NCI-H1048 (cell line): ENCODE measurements at places on chromosomes 4 and X.

GRCh38 chr4:38233727-38234480 lies 273.7 kb downstream of the PTTG2 start:
- no peak for DNase-seq

GRCh38 chr4:95889662-95890061 lies 49.8 kb downstream of the PDHA2 start:
- no peak for DNase-seq

- DNase-seq: no peak
Observed at GRCh38 chr4:147828331-147828905, 96.5 kb downstream of the ARHGAP10 start.

- DNase-seq: no peak
Observed at GRCh38 chrX:19174401-19175025, 52.2 kb upstream of the ADGRG2 start.

DNA sequence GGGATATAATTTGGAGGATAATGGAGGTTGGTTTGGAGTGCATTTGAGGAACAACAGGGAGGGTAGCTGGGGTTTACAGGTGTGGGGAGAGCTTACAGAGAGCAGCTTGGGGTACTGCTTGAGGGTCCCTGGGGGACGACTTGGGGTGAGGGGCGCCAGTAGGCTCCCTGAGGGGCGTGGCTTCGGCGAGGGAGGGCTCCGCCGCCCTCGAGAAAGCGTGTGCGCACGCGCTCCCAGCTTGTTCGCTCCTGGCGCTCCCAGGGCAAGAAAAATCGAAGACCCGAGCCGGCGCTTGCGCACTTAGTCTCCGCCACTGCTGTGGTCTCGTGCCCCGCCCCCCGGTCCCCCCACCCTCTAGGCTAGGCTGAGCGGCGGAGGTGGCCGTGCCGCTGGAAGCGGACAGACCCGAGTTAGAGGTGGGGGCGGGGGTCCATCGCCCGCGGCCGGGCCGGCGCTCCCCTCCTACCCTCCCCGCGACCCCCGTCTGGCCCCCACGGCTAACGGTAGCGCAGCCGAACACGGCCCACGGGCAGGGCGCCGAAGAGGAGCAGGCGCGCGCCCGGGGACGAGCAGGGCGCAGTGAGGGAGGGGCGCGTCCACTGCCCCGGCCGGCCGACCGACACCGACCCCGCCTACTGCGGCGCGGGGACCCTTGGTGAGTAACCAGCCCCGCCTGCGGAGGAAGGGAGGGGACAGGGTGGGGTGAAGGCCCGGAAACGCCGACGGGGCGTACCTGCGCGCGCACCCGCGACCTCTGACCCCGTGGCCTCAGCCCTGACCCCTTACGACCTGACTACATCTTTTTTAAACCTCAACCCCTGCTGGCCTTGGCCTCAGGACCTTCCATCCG lies 5.4 kb upstream of the CCDC120 start:
- DNase-seq: no peak

DNA sequence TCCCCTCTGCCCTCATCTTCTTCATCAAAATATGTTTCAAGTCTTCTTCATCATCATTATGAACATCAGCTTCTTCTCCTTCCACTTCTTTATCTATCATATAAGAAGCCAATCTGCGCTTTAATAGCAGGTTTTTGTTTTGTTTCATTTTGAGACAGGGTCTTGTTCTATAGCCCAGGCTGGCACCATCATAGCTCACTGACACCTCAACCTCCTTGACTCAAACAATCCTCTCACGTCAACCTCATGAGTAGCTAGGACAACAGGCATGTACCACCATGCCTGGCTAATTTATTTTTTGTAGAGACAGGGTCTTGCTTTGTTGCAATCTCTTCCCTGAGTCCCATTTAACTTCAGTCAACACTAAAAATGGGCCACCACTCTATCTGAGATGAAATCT lies 27.0 kb downstream of the PRDM5 start:
- no peak for DNase-seq

DNA sequence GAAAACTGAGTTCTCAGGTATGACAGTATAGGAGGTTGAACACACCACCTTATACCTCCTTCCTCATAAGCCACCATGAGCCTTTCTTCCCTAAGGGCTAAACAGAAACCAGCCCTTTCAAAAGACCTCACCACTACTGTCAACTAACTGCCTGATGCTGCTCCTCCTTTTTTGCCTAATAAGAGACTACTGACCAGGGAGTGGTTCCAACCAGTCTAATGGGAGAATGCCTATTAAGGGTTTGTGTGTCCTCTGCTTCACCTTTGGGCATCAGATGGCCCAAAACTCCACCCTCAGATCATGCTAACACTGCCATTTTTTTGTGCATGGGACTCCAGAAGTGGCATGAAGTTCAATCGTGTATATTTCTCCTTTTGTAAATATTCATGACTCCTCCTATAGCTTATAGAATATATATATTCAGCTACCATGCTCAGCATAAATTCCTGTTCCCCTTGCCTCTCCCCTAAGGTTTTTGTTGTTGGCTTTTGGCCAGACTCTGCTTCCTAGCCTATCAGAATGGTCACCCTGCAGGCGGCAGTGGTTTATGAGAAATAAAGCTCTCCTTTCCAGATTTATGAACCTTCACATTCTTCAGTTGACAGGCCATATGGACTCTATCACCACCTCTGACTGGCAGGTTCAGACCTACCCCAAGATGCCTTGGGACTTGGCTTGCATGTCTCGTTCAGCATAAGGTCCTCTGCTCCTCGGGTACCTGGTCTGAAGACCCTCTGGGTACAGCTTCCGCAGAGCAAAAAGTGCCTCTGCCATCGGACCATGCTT lies 28.2 kb downstream of the FGFBP1 start:
- no peak for DNase-seq

DNA sequence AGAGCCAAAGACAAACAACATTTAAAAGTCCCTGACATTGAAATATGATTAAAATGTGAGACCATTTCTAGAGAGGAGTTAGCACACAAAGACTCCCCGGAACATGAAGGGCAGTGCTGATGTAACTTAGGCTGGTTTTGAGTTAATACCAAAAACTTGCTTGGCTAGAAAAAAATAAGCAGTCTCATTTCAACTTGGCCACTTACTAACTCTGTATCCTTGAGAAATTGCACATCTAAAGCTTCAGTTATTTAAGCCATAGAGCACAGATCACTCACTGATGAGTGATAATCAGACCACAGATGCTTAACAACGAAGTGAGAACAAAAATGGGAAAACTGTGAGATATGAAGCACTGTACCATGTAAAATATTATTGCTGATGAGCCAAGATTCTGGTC lies 65.9 kb upstream of the MAOA start:
- no peak for DNase-seq

GRCh38 chr4:106371161-106371560 lies 2.6 kb upstream of the GIMD1 start:
- no peak for DNase-seq

- no peak for DNase-seq
Observed at GRCh38 chr4:54184581-54184980, 44.5 kb upstream of the PDGFRA start.

DNA sequence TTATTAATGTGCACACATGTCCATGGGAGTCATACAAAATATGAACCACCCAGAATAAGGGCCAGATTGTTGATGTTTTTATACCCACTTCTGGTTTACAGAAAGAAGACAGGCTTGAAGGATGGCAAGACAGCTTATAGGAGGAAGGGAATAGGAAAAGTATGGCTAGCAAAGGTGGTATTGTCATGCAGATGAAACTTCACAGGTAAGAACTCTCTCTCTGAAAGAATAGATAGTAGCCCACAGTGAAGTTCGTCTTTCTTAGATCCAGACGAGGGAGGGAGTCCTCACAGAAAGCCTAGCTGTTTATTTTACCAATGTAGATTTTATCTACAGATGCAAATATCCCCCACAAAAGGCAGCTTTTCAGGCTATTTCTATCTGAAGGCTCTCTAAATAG lies 43.7 kb upstream of the SPIN4 start:
- no peak for DNase-seq

DNA sequence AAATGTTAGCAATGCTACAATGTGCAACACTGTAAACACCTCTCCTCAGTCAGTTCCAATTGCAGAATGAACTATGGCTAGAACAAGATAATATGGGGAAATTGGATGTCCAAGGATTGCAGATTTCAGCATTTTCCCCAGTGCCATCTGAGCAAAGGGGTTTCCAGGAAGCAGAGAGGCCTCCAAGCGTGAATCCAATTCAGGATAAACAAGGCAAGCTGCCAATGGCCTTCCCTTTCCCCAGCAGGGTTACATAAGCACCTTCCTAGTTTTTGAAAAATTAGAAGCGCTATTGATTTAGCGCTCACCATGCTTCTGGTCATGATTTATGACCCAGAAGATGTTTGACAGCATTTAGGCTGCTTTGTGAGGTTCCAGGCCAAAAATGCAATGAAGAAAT lies 223.0 kb upstream of the GATB start:
- DNase-seq: no peak

GRCh38 chrX:17456526-17456925 lies 81.5 kb downstream of the NHS start:
- no peak for DNase-seq

DNA sequence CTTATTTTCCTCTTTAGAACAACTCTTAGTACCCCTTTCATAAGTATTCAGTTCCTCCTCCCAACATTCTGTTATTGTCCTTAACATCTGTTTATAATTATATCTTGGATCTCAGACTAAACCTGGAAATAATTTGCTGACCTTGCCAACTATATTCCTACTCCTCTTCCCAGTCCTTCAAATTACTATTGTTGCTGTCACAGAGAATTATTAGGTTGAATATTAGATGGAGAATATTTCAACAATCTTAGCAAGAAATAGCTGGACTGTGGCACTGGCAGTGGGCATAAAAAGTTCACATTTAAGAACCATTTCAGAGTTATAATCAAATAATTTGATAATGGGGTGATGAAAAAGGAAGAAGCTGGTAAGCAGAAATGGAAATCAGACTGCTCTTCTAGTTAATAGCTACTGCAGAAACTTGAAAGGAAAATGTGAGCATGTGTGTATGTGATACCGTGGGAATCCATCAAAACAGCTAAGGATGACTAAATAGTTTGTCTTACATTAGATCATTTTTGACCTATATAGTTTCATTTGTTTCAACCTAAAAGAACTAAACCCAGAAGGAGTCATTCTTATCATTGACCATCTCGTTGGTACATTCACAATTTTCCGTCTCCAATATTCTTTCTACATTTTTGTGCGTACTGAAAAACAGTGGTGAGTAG lies 43.3 kb upstream of the PRDM8 start:
- no peak for DNase-seq

- DNase-seq: no peak
Observed at GRCh38 chr4:95910749-95911148, 70.9 kb downstream of the PDHA2 start.

- no peak for DNase-seq
Observed at GRCh38 chr4:9745782-9746181, 35.7 kb upstream of the DRD5 start.

DNA sequence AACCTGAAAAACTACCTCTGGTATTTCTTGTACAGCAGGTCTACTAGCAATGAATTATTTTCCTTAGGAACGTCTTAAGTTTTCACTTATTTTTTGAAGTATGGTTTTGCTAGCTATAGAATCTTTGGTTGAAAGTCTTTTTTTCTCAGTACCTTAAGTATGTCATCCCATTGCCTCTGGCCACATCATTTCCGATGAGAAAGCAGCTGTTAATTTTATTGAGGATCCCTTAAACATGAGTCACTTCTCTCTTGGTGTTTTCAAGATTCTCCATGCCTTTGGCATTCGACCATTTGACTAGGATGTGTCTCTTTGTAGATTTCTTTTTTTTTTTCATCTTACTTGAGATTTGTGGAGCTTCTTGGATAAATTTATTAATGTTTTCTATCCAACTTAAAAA lies 803.8 kb upstream of the AMOT start:
- no peak for DNase-seq

DNA sequence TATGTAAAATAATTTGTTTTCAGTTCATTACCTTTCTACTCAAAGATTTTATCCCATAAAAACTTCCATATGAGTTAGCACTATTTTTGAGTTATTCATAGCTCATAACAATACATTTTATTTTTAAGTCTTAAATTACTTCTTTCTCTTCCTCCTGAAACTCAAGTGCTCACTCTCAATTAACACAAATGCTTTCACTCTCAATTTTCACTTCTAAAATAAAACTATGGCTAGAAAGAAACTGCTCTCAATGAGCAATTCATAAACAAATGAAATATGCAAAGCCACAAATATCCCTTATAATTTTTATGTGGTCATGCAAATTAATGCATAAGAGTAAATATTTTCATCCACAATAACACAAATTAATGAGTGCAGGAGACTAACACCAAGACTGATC lies 38.8 kb downstream of the MAML3 start:
- DNase-seq: no peak

- DNase-seq: no peak
Observed at GRCh38 chr4:100087743-100088142, 102.5 kb downstream of the DDIT4L start.

DNA sequence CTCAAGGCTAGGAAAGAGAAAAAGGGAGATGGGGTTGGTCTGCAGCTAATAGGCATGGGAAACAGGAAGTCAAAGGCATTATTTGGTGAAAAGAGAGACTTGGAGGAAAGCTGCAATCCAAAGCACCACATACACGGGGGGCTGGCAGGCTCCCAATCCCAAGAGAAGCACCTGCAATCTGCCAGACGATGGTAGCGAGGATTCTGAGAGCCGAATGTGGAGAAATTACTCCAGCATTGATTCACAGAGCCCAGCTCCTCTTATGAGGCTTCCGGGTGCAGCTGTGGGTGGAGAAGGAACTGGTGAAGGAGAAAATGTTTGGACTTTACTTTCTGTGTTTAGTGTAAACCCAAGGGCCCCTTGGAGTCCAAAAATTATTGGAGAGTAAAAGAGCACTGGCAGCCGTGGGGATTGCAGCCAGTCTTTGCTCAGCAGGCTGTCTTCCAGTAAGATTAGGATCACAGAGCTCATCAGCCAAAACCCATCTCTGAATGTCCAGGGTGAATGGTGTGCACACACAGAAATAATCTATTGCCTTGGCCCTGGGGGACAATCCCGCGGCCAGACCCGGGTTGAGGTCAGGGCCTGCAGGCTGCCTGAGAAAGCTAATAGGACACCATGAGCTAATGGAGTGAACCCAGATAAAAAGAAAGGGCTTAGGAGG lies 197.6 kb downstream of the KIT start:
- no peak for DNase-seq

DNA sequence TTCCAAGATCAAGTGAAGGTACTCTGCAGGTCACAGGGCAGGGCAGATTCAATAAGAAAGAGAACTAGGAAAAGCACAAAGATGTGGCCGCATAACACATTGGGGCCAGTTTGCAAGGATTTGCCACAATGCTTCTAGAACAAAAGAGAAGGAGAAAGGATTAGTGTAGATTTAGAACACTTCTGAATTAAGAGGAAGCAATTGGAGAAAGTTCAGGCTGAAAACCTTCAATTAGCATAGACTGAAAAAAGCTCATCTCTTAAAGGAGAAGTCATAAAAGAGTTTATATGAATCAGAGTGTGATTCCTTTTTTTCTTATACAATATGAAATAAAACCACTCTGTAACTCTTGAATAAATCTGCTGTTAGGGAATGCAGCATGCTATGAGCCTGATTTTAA lies 215.6 kb upstream of the FAT1 start:
- DNase-seq: no peak
